ENCODE measurements at places on chromosomes 2 and 18.

- peak; percentile 8 for DNase-seq
Observed at GRCh38 chr2:48227617-48228344, 302.2 kb upstream of the STON1 start.

DNA sequence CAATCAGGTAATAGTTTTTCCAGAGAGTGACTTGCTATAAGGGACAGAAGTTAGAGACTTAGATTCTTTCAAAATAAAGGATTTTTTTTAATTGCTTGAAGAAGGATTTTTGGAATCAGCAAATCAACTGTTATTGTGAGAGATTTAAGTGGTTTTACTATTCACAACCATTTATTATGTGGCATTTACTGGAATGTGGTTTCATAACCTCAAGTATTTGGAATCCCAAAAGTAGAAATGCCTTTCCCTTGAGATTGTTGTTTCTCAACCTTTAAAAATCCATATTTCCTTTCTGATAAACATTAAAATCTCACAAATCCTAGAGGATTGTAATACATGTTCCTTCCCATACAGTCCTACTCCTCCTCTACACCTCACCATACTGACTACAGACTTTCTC, 5.0 kb downstream of the TANK start:
- DNase-seq: no peak

DNA sequence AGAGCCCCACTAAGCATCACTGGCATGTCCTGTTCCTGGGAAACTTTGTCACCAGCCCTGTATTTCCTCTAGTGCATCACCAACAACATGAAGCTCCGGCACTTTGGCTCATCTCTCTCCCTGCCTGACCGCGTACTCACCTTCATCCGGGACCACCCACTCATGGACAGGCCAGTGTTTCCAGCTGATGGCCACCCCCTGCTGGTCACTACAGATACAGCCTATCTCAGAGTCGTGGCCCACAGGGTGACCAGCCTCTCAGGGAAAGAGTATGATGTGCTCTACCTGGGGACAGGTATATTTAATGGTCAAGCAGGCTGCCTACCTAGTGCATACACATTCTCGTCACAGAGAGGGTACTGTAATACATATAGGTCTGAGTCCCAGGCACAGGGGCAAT, 21.0 kb downstream of the SEMA4F start:
- no peak for DNase-seq

DNA sequence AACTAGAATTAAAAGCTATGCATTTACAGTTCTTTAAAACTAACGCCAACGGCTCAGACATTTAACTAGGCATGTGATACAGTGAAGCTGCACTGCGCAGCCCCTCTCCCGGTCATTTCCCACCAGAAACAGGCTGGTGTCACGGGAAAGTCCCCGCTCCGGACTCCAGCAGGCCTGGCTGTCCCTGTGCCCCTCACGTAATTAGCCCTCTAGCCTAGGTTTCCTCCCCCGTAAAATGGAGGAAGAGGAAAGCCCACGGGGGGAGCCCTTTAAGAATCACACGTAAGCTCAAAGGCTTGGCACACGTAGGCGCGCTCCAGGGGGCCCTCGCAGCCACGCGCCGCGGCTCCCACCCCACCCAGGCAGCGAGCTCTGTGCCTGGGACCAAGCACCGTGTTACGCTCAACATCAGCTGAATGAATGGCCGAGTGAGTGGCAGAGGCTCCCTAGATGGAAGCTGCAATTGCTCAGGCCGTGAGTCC, 48.0 kb downstream of the KCNIP3 start:
- DNase-seq: no peak

DNA sequence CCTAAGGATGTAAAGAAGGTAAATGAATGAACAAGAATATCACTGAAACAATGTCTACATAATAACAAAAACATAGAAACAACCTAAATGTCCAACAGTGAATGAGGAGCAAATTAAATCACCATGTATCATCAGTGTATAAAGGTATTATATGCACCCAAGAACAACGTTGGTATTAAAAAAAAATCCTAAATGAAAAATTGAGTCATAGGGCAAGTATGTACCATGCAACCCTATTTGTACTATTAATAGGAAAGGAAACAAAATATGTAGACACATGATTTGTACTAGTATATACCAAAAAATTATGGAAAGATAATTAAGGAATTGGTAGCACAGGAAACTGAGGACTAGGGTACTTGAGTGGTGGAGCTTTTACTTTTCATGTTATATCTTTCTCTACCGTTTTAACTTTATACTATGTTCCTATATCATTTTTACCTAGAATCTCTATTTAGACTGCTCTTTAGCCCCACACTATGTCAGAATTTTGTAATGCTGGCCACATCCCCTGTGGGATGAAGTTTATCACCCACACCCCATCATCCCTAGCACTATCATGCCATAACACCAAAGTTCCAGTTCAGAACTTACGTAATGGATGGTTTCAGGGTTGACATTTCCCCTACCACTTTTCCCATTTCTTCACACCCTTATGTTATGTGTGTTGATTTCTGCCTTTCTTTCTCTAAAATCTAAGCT, 25.6 kb downstream of the IKZF2 start:
- no peak for DNase-seq

DNA sequence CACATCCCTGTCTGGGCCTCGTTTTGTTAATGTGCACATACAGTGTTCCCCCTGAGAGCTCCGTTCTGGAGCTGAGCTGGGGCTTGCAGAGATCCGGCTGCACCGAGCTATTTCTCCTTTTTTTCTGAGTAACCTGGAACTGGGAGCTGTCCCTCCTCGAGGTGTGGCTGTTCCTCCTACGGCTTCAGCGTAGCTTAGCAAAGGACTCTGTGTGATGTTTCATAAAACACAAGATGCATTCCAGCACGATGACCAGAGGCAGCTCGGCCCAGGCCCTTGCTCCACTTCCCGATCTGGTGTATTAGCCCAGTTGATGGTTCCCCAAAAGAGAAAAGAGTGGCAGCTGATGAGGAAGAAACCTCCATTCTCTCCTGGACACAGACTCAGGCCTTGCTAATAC, 103.0 kb downstream of the FAM210A start:
- no peak for DNase-seq

- DNase-seq: no peak
Observed at GRCh38 chr2:20616341-20616871, 34.5 kb downstream of the HS1BP3 start.

- no peak for DNase-seq
Observed at GRCh38 chr2:219557791-219558785, 13.3 kb downstream of the OBSL1 start.

DNA sequence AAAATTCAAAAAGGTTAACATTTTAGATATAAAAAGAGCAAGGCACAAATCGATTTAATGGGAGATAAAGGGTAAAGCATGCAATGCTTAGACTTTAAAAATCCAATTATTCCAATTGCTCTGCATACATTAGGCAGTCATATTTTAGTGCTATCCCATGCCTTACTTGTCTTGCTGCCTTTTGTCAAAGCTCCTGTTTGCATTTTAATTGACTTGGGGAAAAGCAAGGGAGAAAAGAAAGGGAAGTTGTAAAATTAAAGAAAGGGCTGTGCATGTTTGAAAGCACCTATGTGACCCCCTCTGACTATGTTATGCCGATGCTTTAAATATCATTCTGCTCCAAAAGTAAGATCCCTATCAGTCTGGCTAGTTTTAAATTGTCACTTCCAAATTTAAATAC, 193.7 kb upstream of the VWC2L start:
- no peak for DNase-seq

DNA sequence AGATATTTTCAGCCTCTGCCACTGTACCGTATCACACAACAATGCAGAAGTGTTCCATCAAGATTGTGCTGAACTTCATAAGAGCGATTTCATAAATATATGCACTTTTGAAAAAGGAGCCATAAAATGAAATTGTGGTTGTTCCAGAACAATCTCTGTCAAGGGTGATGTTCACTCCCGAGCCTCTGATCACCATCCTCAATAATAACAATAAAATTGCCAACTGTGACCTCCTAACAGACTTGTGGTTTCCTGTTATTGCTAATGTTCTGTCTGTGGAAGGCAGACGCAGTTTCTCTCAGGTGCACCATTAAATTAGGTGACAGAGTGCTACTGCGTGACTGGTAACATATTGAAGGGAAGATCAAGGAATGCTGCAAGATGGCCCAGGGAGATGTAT, 383.7 kb downstream of the SOCS6 start:
- peak; percentile 72 for DNase-seq

- DNase-seq: no peak
Observed at GRCh38 chr18:80229363-80229762, 18.0 kb downstream of the PARD6G start.

- DNase-seq: no peak
Observed at GRCh38 chr2:150413366-150413765, 74.1 kb downstream of the RND3 start.

DNA sequence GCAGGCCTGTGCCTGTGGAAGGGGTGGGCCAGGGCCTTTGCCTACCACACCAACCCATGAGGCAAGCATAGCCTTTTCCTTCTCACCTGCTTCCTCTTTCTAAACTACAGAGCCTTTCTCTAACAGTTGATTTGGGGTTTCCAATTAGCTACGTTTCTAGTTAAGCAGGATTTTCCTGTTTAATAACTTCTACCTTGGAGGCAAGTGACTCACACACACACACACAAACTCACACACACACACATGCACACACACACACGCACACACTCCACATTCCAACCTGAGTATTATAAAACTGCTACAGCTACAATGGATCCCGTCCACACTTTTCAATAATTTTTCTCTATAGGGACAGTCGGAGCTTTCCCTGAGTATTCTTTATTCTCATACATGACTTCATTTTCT, 84.9 kb downstream of the SOX11 start:
- DNase-seq: no peak

DNA sequence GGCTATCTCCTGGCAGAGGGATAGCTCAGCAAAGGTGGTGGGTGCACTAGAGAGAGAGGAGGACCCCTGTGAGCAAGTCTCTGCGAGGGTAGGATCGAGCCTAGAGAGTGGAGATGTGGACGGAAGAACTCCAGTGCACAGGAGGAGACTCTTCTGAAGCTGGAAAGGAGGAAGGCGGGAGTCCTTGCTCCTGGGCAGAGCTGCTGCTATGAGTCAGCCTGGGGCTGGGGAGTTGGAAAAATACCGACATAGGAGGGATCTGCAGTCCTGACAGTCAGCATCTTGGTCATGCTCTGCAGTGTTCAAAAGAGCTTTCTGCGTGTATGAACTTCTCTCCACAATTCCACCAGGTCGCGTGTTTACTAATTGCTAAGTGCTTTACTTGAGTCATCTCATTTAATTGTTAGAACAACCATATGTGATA, 233.8 kb downstream of the LDLRAD4 start:
- no peak for DNase-seq

DNA sequence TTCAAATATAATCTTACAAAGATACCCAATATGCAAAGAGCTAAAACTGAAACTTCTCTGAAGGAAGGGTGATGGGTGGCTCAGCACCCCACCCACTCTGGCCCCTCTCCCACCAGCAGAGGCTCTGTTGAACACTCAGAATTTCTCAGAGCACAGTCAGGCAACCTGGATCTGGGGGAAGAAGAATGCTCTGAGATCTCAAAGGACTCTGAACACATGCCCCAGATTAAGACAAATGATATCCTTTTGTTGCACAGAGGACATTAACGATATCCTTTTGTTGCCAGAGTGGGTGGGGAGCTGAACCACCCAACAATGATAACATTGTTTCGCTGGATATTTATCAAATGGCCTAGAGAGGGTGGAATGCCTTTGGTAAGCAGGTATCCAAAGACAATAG, 104.8 kb downstream of the LBH start:
- no peak for DNase-seq

DNA sequence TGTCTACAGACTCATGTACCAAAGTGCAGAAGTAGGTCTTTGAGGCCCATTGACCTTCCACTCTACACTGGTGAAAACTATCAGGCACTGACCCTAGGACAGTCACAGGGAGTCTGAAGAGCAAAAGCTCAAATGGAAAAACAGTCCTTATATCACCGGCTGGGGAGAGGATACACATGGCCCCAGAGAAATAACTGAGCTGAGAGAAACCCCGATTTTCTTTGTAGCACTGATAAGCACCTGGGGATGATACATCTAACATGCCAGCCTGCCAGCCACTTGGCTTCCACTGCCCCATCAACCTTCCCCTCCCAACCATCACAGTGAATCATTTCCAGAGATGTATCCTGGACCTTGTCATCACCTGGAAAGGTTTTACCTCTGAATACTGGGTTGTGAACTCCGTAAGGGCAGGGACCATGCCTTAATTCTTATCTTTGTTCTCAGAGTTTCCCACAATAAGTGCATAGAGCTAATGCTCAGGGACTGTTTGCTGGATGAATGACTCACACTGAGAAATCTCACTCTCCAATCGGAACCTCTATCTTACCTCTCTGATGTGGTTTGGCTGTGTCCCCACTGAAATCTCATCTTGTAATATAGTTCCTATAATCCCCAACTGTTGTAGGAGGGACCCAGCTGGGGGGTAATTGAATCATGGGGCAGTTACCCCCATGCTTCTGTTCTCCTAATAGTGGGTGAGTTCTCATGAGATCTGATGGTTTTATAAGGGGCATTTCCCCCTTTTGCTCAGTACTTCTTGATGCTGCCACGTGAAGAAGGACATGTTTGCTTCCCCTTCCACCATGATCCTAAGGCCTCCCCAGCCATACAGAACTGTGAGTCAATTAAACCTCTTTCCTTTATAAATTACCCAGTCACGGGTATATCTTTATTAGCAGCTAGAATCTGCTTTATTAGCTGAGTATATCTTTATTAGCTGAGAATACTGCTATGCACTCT, 37.1 kb downstream of the EVA1A start:
- no peak for DNase-seq

GRCh38 chr2:112056626-112056987, 1.5 kb downstream of the TMEM87B start:
- DNase-seq: no peak

- no peak for DNase-seq
Observed at GRCh38 chr2:174569678-174570077, 27.9 kb downstream of the WIPF1 start.

GRCh38 chr18:35158728-35159450, 81.9 kb upstream of the ZNF397 start:
- DNase-seq: peak; percentile 23

DNA sequence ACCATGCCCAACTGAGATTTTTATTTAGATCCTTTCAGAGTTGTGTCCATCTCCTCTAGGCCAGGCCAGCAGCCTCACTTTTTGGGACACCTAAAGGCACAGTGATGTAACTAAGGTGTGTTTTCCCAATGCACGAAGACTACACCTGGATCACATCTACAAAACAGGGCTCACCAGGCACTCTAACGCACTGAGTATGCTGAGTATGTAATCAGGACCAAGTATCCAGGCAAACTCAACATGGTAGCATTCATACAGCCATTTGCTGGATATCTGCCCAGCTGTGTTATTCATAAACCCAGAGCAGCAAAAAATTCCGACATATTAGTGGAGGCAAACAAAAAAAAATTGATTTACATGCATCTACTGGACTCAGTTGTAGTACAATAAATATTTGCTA, 33.8 kb downstream of the LPIN2 start:
- no peak for DNase-seq
